ENCODE measurements at places on chromosomes 3 and 15. TPM values are rescaled to one million over a fixed set of nuclear protein-coding genes. Genes with fewer than 3 reads are reported as not detected.

CASR gene
- 72.8 TPM for total RNA-seq

DNA sequence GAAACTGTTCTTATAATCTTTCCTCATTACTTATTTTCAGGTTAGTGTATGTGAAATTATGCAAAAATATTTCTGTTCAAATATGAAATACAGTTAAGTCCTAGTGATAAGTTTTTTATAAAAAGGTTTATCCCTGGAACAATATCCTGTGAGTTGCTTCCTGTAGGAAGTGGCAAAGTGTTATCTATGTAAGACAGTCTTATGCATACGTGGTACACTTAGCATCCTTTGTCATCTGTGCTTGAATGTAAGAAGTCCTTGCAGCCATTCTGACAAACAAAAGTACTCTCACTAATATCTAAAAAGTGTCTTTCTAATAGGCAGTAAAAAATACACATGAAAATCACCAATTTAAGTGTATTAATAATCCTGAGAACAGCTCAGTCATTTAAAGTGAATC is 372.5 kb upstream of the BCHE start:
- DNase-seq: no peak

- peak; percentile 30 for DNase-seq
Measured at GRCh38 chr3:183895296-183895695, 10.6 kb upstream of the PARL start.

GRCh38 chr3:140296796-140297352 is 361.9 kb downstream of the CLSTN2 start:
- peak; percentile 63 for DNase-seq
